ENCODE measurements at places on chromosomes 7 and 10. TPM values are rescaled to one million over a fixed set of nuclear protein-coding genes. Genes with fewer than 3 reads are reported as not detected.

GRCh38 chr7:87380905-87381304 lies 35.4 kb downstream of the CROT start:
- peaks cover 23% of the 10 kb centered on the region for H3K36me3 ChIP-seq
- H3K27me3 ChIP-seq = no peaks in the 10 kb centered on the region
- no peak overlapping the region for H3K27ac ChIP-seq

DNA sequence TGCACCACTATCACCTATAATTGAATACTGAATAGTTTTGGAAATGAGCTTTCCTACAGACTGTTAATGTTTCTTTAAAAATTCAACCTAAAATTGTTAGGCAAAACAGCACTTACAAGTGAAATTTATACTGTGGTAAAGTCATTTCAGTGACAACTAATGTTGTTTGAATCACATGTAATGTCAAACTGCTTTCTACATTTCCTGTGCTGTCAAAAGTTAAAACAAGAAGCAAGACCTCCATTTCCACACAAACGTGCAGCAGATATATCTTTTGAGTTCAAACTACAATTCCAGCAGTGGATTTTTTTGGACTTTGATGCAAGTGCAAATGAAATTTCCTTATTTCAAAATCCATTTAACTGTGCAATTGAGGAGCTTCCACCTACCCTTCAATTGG lies 199.8 kb downstream of the RNLS start:
- H3K4me1 ChIP-seq = peaks cover 18% of the 10 kb centered on the region
- no peaks in the 10 kb centered on the region for H3K27me3 ChIP-seq
- H3K4me3 ChIP-seq = no peak overlapping the region
- DNase-seq = no peak

GRCh38 chr7:104951546-104951945 lies 62.5 kb upstream of the KMT2E start:
- H3K4me3 ChIP-seq = no peak overlapping the region
- H3K27ac ChIP-seq = no peak overlapping the region
- H3K4me1 ChIP-seq = peaks cover 68% of the 10 kb centered on the region
- H3K27me3 ChIP-seq = no peaks in the 10 kb centered on the region
- peaks cover 33% of the 10 kb centered on the region for H3K36me3 ChIP-seq

DNA sequence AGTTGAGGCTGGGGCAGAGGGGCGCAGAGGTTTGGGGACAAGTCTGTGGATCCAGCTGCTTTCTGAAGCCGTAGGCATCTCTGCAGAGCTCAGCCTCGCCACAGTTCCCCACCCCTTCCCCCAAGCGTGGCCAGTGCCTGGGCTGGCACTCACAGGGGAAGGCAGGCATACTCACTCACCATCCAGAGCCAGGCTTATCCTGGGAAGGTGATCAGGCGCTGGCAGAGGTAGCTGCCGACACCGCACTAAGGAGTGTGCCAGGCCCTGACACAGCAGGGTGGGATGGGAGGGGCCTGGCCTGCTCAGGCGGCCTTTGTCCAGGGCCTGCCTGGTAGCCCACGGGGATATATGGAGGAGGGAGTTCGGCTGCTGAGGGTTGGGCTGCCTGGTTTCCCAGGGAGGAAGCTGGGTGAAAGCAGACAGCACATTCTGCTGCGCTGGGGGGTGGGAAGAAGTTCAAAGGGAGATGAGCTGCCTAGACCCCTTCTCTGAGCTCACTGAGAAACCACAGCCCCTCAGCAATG lies 15.9 kb downstream of the VSIR start:
- H3K4me3 ChIP-seq = peak overlapping the region; percentile 21
- peak overlapping the region; percentile 87 for H3K27ac ChIP-seq
- DNase-seq = no peak
- H3K27me3 ChIP-seq = no peaks in the 10 kb centered on the region
- peaks cover 77% of the 10 kb centered on the region for H3K4me1 ChIP-seq
- peaks cover 79% of the 10 kb centered on the region for H3K36me3 ChIP-seq

DNA sequence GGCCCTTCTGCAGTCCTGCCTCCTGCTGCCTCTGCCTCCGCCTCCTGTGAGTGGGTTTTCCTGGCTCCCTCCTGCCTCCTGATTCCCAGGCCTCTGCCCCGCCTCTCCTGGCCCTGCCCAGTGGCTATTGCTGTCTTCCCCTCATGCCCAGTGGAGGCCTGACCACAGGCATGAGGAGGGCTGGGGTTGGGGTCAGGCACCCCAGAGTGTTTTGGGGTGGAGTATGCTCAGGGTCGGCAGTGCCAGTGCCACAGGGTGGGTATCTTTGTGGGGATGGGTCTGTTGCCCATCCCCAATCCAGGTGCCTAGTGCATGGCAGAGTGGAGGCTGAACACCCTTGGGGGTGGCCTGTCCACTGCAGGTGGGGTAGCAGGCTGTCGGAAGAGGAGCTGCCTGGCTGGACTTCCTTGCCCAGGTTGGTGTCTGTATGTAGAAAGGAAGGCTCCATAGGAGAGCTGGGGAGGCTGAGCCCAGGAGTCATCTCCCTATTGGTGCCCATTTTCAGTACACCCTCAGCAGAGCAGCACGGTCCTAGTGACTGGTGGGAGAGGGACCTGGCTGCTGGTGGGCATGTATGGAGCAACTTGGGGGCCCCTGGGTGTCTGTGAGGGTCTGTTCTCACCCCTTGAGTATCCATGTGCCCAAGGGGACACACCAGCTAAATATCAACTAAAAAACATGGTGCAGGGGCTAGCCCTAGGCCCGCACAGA lies 62.2 kb downstream of the ARHGAP22 start:
- no peak for DNase-seq
- no peaks in the 10 kb centered on the region for H3K36me3 ChIP-seq
- H3K27me3 ChIP-seq = peaks cover 1% of the 10 kb centered on the region
- no peak overlapping the region for H3K4me3 ChIP-seq
- no peak overlapping the region for H3K27ac ChIP-seq
- H3K4me1 ChIP-seq = no peaks in the 10 kb centered on the region

- H3K4me3 ChIP-seq = no peak overlapping the region
- DNase-seq = no peak
- H3K27ac ChIP-seq = no peak overlapping the region
- peaks cover 13% of the 10 kb centered on the region for H3K27me3 ChIP-seq
- peaks cover 5% of the 10 kb centered on the region for H3K4me1 ChIP-seq
Observed at GRCh38 chr7:139909379-139910050, 80.5 kb downstream of the TBXAS1 start.

DNA sequence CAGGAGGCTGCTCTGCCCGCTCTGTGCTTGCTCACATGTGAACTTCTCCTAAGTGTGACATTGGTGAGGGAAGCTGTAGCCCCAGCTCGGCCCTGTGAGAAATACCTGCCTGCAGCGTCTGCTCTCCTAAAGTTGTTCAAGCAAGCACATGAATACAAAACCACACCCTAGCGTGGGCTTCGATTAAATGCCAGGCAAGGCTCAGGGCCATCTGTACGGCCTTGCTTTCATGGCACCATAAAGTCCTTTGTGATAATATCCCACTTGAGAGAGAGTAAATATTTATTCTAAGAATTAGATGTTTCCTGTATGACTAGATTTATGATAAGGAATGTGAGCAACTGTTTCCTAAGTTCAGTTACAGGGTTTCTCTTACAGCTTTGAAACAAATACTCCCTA lies 262.8 kb upstream of the KLF14 start:
- peaks cover 78% of the 10 kb centered on the region for H3K4me1 ChIP-seq
- no peak for DNase-seq
- peak overlapping the region; percentile 85 for H3K27ac ChIP-seq
- no peaks in the 10 kb centered on the region for H3K27me3 ChIP-seq

GRCh38 chr7:24732646-24733413 lies 24.4 kb downstream of the GSDME start:
- DNase-seq = no peak
- peaks cover 15% of the 10 kb centered on the region for H3K4me1 ChIP-seq
- H3K27ac ChIP-seq = no peak overlapping the region
- peaks cover 36% of the 10 kb centered on the region for H3K27me3 ChIP-seq
- H3K4me3 ChIP-seq = no peak overlapping the region

- H3K27ac ChIP-seq = no peak overlapping the region
- H3K4me1 ChIP-seq = no peaks in the 10 kb centered on the region
- H3K27me3 ChIP-seq = no peaks in the 10 kb centered on the region
- no peak overlapping the region for H3K4me3 ChIP-seq
Observed at GRCh38 chr7:40305229-40305628, 170.4 kb downstream of the SUGCT start.

The FEZF1 gene
- total RNA-seq = not detected

The PHKG1 gene
- total RNA-seq = 1.5 TPM

The AGFG2 gene
- 53.9 TPM for total RNA-seq

The GPR26 gene
- not detected for total RNA-seq

The IL2RA gene
- 446 TPM for total RNA-seq

The AOC1 gene
- total RNA-seq = not detected
